ENCODE measurements at places on chromosomes 12 and 14.

DNA sequence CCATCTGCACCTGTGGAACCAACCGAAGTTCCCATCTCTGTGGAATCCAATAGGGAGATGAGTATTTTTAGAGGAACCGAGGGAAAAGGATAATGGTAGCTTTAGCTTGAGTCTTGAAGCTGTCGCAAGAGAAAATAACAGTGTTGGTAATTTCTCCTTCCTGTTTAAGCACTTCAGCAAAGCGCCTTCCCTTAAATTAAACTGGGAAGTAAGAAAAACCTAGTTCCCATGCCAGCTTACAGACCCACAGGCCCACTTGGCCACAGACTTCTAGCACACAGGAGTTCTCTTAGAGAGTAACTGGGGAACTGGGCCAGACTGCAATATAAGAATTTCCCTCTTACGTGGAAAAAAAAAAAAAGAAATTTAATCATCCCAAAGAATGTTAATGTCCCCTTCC is 223.8 kb downstream of the EFCAB11 start:
- DNase-seq, result no peak

- DNase-seq, result no peak
Observed at GRCh38 chr12:107914460-107914977, 140.0 kb downstream of the ASCL4 start.

DNA sequence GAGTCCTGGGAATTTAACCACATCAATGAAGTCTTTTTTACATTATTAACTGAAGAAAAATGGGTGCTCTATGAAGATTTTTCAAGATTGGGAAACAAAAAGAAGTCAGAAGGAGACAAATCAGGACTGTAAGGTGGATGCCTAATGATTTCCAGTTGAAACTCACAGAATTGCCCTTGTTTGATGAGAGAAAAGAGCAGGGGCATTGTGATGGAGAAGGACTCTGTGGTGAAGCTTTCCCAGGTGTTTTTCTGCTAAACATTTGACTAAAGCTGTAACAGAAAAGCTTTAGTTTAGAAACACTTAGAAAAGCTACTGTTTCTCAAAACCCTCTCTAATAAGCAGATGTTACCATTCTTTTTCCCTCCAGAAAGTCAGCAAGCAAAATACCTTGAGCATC is 5.8 kb downstream of the IRAK4 start:
- no peak for DNase-seq

- no peak for DNase-seq
Observed at GRCh38 chr12:6539707-6540134, 5.4 kb downstream of the GAPDH start.

DNA sequence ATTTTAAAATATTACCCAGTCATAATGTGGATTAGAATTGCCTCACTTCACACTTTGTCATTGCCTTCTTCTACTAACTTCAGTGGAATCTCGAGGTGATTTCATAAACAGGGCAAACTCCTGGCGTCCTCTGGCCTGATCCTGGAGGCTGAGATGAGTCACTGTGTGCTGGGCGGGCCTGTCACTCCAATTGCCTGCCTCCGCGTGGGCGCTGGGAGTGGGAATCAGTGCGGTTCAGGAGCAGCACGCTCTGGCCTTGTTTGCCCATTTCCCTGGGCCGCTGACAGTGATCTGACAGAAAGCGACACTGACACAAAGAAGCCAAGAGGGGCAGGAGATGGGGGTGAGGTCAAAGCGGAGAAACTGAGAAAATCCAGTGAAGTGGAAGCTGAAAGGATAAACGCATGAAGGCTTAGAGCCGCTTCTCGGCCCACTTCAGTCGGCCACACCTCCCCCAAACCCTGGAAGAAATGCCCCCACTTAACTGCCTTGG is 29.7 kb downstream of the LGR5 start:
- DNase-seq, result peak; percentile 84

Measured in fibroblast of mammary gland (primary cell).